ENCODE measurements at places on chromosomes 1 and 21.

DNA sequence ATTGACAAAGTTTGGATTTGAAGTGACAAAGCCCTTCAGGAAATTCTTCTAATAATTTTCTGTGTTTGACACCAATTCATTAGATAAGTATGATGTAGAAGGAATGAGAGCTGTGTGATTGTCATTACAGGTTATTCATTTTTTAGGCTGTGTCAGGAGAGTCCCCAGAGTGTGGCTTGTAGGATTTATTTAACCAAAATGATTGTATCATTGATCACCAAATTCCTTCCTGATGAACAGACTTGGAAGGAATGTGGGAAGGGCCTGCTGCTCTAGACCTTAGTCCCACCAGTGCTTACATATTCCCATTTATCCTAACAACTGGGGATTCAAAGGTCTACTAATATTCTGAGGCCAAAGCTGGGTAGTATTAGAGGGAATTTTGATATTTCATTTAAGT, 383.3 kb upstream of the KAZN start:
- DNase-seq, result no peak

DNA sequence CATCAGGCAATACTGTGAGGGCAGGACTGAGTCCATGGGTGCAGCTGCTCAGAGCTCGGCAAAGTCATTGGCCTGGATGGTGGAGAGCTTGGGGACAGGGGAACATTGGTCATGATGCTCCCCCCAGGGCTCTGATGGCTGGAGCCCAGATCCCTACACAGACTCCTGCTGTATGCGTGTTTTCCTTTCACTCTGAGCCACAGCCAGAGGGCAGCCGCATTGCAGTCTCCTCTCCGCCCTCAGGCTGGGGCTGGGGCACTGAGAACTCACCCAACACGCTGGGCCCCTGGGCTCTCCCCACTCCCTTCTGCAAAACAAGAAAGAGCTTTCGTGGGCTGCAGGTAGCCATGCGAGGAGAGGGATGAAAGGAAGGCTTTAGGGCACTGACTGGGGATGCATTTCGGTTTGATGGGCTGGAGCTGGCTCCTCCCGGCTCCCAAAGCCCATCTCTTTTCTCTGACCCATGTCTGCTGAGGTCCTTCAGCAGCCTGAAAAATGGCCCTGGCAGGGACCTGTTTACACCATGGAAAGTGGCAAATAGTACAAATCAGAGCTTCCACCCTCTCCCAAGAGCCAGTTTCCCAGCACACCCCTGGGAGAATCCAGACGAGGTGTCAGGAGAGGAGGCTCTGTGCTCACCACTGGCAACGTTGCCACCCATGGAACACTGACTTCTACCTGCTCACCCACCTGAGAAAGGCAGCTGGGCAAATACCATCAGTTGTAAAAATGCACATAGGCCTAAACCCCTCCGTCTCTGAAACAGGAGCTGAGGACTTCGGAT, 43.8 kb downstream of the CAPN2 start:
- no peak for DNase-seq

DNA sequence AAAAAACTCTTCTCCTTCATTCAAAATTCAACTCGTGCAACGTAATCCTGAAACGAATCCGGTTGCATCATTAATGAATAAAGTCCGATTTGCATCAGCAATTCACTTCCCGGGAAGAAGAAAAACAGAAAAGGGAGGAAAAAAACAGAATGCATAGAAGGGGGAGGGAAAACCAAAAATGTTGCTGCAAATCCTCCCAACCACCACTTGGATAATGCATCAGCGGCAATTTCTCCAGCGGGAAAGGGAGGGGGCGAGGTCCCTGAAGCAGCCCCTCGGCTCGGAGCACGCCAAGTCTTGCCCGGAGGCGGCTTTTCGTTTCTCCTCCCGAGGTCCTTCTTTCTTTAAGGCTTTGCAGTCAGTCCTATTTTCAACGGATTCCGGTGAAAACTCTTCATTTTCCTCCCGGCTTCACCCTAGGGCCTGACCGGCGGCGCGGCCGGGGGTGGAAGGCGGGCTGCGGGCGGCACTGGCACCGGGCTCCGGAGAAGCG, 723 bp downstream of the CDC42BPA start:
- peak; percentile 62 for DNase-seq

- peak; percentile 88 for DNase-seq
Observed at GRCh38 chr21:34889320-34889675, 159.8 kb downstream of the RUNX1 start.

DNA sequence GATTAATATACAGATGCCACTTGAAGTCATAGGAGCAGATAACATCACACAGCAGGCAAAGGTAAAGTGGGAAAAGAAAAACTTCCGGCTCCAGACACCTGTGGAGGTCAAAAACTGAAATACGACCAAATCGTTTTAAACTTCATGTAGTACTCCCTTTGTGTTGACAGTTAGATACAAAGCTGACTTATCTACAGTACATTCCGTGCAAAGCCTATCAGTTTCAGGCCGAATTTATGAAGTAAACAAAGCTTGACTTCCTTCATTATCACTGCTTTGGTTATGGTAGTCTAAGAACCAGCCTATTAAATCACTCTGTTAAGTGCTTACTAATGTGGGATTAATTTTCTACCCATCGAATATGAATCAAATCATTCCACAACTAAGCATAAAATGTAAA, 156.3 kb downstream of the SMYD3 start:
- DNase-seq, result no peak

- no peak for DNase-seq
Observed at GRCh38 chr1:228341814-228342626, 64.6 kb downstream of the TRIM11 start.

DNA sequence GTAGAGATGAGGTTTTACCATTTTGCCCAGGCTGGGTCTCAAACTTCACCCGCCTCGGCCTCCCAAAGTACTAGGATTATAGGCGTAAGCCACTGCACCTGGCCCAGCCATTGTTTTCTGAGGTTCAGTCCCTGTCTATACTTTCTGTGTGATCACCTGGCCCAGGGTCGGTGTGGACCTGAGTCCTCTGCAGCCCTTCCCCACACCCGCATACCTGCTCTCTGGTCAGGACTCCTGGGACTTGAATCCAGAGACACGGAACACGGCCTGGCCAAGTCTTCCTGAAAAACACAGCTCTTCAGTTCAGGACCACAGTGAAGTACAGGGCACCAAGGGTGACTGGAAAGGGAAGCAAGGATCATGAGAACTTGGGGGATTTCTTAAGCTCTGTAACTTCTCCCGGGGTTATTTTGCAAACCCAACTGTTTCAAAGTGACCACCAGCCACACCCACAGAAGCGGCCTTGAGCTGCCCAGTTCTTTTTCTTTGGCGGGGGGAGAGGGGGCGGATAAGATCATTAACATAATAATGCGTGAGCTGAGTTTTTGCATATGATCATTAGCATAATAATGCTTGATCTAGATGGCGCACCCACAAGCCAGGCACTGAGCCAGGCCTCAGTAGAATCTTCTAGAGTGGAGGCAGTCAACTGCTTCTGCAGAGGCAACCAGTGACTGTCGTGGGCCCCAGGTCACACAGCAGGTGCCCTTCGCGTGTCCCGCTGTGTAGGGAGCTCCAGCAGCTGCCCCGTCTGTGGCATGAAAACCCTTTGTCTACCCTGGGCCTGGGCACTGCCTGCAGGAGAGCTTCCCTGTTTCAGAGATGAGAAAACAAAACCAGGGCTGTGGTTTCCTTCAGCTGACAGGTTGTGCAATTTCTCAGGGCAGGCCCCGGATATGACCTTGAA, 1.7 kb upstream of the NADK start:
- peak; percentile 78 for DNase-seq

- DNase-seq, result no peak
Observed at GRCh38 chr1:24415910-24416665, 486 bp downstream of the NIPAL3 start.

- DNase-seq, result no peak
Observed at GRCh38 chr1:224900062-224900630, 29.3 kb upstream of the DNAH14 start.

DNA sequence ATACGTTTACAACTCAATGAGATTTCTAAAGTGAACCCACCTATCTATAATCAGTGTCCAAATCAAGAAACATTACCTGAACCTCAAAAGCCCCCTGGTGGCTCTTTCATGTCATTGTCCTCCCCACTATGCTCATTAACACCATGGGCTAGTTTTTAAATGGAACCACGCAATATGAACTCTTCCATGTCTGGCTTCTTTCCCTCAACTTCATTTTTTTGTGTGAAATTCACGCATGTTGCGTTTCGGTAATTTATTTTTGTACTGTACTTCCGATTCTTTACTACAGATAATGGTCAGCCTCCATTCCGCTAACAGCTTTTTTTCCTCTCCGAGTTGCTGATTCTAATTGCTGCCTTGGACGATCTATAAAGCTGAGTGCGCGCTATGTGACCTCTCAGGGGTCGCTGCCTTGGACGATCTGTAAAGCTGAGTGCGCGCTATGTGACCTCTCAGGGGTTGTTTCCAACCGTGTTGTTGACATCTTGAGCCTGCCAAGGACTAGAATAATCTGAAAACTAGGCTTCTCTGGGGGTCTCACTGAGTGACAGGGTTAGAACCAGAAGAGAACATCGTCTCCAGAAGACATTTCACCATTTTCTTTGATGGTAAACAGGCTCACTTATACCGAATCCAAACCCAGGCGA, 1.1 kb upstream of the CACYBP start:
- DNase-seq, result peak; percentile 64

GRCh38 chr1:101360506-101360905, 123.7 kb downstream of the S1PR1 start:
- no peak for DNase-seq

DNA sequence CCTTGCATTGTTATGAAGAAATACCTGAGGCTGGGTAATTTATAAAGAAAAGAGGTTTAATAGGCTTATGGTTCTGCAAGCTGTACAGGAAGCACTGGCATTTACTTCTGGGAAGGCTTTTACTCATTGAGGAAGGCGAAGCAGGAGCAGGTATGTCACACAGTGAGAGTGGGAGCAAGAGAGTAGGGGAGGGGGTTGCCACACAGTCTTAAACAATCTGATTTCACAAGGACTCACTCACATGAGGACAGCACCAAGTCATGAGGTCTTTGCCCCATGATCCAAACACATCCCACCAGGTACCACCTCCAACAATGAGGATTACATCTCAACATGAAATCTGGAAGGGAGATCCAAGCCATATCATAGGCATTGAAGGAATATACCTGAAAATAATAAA, 127.2 kb downstream of the EVI5 start:
- no peak for DNase-seq

GRCh38 chr1:240705579-240705978, 93.6 kb upstream of the GREM2 start:
- DNase-seq, result no peak

GRCh38 chr21:25638660-25639550, at the start of gene JAM2:
JAM2 (plus strand) TSS chr21:25639258; CDS start chr21:25639822, 564 bp downstream.
- DNase-seq, result peak; percentile 74
